ENCODE measurements at places on chromosomes 12 and 14.
A peak's percentile ranks its signal among the peaks of the same experiment; 100 is the strongest.

DNA sequence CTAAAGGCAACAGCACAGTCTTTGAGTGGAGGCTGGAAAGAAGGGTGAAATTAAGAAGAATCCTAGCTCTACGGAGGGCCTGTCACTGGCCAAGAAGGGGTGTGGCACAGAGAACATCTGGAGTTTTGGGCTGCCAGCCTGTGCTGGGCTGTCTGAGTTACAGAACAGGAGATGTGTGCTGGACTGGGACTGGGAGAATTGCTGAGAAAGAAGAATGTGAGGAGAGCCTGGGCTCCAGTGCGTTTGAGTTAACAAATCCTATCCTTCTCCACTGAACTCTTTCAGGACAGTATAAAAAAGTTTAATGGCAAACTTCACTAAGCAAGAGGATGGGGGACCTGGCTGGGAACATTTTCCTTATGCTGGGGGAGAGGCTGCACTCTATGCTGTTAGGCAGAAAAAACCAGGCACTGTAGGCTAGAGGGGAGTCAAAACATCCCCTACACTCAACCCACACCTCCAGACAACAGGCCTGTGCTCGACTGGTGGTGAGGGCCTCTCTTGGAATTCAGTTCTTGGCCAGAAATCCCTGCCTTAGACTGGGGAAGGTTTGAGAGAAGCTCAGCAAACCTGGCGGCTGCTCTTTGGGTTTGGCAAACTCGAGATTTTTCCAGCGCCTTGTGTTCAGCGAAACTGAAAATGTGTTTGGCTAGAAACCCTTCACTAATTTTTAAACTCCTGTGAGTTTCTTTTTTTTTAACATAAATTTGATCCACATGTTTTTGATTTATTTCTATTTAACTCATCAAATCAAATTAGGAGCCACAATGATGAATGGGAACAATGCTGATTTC, 217.3 kb downstream of the MON2 start:
- DNase-seq: no peak

DNA sequence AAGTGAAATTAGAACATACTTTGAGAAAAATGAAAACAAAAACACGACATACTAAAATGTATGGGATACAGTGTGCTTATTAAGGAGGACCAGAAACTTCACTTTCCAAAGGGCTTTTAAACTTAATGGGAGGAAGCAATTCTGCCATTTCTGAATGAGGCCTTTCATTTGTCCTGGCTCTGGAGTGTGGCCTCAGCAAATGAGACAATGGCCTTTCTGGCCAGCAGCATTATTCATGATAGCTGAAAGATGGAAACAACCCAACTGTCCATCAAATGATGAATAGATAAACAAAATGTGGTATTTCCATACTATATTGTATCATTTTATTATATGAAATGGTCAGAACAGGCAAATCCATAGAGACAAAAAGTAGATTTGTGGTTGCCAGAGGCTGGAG, 338.6 kb downstream of the CEP128 start:
- no peak for DNase-seq

DNA sequence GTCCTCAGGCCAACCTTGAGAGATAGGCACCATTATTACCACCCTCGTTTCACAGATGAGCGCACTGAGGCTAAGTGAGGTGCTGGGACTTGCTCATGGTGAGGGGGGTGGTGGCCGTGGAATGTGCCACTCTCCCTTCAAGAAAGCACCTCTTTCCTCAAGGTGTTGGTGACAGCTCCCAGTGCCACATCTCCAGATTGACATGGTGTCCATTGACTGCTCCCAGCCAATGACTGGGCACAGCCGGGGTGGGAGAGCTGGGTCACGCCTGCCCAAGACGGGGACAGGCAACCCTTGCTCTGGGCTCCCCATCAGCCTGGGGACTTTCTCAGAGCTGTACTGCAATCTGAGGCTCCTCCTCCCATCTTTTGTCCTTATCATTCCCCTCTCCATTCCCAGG, 21.0 kb upstream of the MYL2 start:
- DNase-seq: no peak

DNA sequence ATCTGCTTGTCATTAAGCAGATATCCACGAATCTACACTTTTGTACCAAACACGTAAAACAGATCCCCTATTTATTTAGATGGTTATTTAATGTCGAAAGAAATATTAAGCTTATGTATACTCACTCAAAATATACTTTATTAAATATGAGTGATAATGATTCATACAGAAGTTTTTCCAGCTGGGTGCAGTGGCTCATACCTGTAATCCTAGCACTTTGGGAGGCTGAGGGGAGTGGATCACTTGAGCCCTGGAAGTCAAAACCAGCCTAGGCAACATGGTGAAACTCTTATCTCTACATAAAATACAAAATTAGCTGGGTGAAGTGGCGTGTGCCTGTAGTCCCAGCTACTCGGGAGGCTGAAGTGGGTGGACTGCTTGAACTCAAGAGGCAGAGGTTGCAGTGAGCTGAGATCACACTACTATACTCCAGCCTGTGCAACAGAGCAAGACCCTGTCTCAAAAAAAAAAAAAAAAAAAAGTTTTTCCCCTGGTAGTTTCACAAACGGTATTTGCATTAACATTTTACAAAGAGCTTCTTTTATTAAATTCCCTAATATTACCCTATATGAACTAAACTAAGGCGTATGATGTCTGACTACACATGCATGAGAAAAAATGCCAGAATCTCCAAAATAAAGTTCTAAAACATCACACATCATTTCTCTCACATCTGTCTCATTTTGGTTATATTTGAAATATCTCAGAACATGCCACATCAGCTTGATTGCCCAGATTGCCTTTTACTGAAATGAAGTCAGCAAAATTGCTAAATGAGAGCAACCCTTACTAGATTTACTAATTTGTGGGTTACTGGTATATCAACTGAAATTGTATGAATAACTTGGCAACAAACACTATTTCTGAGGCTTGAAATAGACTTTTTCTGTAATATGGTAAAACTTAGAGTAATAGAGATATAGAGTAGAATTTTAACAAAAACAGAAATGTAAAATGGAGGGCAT, 74.9 kb downstream of the PAWR start:
- DNase-seq: no peak

GRCh38 chr12:73612551-73612950, 925.1 kb upstream of the ATXN7L3B start:
- no peak for DNase-seq

DNA sequence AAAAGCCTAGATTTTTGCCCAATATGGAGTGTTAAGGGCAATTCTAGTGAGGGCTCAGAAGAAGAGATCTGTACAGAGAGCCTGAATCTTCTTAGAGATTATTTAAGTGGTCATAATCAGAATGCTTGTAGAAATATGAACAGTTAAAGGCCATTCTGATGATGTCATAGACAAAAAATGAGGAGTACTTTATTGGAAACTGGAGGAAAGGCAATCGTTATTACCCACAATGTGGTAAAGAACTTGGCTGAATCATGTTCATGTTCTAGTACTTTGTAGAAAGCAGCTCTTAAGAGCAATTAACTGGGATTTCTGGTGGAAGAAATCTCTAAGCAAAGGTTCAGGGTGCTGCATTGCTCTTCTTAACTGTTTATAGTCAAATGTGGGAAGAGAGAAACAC, 36.4 kb upstream of the SYT10 start:
- DNase-seq: no peak

GRCh38 chr14:46464341-46464740, 187.2 kb downstream of the RPL10L start:
- DNase-seq: no peak

DNA sequence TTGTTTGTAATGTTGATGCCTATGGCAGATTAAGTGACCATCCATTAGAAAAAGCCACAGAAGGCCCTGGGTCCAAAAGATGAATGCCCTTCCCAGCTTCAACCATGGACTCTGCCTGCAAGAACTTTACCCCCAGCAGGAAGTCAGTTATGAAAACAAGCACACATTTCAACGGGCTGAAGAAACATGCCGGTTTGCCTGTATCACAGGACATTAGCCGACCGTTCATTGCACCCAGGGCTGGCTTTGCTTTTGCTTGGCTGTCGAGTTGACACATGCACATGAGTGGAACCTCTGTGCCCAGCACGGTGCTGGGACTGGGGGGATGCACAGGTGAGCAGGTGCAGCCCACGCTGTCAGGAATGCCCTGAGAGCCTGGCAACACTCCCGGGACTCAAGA, 1087.0 kb downstream of the BCL11B start:
- no peak for DNase-seq

- DNase-seq: no peak
Measured at GRCh38 chr12:76384560-76384959, 36.3 kb upstream of the BBS10 start.

DNA sequence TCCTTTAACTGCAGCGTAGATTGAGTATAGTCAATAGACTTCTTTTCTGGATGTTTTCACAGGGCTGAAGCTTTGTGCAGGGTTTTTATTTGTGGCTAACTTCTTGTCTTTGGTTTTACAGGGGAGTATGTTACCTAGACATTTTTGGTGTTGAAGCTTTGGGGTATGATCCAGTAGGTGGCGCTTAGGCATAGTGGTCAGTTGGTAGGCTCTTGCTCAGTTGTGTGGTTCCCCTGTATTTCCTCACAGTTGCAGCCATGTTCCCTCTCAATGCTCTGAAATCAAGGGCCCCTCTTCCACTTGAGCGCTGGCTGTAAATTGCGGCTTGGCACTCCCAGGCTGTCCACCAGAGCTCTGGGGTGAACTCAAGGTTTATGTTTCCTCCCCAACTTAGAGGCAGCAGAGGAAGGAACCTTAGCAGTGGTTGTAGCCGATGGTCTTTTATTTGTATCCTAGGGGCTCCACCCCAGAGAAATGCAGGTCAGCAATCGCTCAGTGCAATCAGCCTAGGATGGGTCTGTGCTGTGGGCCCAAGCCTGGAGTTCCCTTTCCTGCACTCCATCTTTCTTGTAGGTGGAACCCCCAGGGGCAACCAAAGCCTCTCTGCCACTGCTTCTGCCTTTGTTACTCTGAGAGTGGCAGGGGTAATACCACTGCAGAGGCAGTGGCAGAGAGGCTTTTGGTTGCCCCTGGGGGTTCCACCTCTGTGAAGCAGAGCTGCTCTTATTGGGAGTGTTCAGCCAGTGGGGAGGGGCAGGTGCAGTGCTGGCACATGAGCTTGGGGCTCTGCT, 55.1 kb downstream of the CMAS start:
- peak; percentile 12 for DNase-seq

- DNase-seq: no peak
Measured at GRCh38 chr12:51218607-51219161, 822 bp upstream of the POU6F1 start.

- DNase-seq: no peak
Measured at GRCh38 chr12:91505006-91505405, 322.4 kb upstream of the DCN start.

- no peak for DNase-seq
Measured at GRCh38 chr12:53803194-53803593, 51.4 kb upstream of the CISTR start.

DNA sequence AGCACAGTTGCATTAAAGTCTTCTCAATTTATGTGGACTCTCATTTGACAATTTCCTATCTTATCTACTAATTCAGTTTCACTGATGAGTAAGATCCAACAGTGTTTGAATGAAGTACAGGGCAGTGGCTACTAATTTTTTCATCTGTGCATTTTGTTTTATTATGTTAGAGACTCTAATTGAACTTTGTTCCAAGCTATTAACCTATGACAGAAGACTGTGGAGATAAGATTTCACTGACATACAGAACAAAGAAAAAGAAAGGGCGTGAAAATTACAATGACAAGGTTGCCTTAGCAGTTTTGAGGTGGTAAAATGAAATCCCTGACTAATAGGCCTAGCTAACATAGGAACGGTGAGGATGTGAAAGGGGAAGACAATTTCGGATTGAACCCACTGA, 153.2 kb upstream of the SOX5 start:
- DNase-seq: no peak

GRCh38 chr14:63383776-63384367, 65.1 kb upstream of the GPHB5 start:
- DNase-seq: no peak

DNA sequence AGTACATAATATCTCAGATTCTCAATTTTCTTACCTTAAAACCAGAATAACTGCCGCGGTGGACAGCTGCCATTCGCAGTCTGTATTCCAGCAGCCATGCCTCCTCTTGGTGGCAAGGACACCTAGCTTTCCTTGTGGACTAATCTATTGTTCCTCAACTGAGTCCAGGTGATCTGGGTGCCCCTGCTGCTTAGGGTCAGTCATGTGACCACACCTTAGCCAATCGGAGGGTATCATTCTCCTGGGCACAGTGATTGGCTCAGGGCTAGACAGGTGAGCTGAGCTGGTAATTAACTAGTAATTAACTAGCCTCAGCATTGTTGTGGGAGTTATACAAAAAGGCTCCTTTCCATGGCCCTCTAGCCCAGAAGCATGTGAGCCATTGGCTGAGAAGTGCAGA, 55.0 kb downstream of the RIMBP2 start:
- no peak for DNase-seq

- no peak for DNase-seq
Measured at GRCh38 chr12:118219772-118220171, 83.8 kb downstream of the PEBP1 start.

DNA sequence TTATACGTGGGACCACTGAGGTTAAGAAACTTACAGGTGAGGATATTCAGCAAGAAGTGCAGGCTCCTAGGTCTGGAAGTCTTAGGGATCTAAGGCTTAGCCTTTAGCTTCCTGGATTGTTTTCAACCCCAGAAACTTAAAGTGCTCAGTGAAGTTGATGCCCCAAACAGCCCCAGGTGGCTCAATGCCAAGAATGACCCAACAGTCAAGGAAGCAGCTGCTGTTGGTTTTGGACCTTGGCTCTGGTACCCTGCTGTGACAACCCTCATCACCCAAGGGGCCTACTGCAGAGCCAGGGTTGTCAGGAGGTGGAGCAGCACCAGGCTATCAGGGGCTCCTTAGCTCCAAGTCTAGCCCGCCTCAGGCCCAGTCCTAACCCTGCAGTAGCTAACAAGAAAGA, 36.8 kb downstream of the VDR start:
- DNase-seq: no peak

Data from stimulated activated CD4-positive, alpha-beta T cell treated with anti-CD3 and anti-CD28 coated beads, Interleukin-4, amount 100 ng/mL, for 1 hour (primary cell).